Adrenal gland (tissue), 19 donors: ENCODE measurements at places on chromosomes 2 and 18. TPM values are rescaled to one million over a fixed set of nuclear protein-coding genes. Genes with fewer than 3 reads are reported as not detected.
A peak's percentile ranks its signal among the peaks of the same experiment; 100 is the strongest.

DNA sequence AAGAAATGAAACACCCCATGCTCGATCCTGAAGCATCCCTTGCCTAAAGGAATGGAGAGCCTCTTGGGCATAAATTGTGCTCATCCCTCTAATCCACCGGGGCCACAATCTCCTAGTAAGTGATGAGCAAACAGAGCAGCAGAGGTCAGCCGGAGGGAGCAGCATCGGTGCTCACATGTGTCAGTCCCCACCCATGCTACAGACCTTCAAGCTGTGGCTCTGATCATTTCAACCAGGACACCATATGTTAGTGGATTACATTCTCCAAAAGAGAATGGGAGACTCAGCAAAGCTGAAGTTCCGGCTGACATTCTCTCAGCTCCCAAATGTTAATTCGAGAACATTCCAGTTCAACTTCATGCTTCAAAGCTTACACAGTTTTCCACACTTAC, 75.6 kb downstream of the AAK1 start:
- H3K36me3 ChIP-seq: no peaks in the 10 kb centered on the region
- no peak overlapping the region for H3K4me3 ChIP-seq
- DNase-seq: no peak
- H3K27ac ChIP-seq: no peak overlapping the region
- no peaks in the 10 kb centered on the region for H3K27me3 ChIP-seq

DOK6 gene
- polyA plus RNA-seq: 0.79 TPM

SPEG gene
- polyA plus RNA-seq: 40.1 TPM

DNA sequence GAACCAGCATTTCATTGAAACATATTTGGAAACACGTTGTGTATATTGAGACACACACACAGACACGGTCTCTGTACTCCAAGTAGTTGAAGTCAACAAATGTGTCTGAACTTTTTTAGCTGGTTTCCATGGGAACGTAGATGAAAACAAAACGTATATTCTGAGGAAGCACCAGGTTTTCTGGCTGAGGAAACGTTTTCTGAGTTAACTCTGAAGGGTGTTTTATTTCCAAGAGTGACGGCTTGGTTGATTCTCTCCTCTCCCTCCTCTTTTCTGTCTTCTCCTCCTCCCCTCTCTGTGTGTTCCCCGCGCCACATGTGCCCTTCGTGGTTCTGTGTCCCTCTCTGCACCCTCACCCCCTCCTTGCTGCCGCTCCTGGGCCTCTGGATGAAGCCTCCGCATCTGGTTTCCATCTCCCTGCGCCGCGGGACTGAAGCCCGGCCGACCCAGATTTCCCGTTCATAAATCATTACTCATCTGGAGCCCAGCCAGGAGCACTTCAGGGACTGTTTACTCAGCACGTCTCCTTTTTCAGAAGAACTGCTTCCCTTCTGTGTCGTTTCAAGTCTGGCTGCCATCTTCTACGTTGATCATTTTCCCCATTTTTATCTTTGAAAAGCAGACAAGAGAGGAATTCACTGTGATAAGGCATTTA, 122.7 kb downstream of the COL6A3 start:
- H3K27me3 ChIP-seq: no peaks in the 10 kb centered on the region
- H3K27ac ChIP-seq: peak overlapping the region; percentile 64
- H3K4me3 ChIP-seq: no peak overlapping the region

DNA sequence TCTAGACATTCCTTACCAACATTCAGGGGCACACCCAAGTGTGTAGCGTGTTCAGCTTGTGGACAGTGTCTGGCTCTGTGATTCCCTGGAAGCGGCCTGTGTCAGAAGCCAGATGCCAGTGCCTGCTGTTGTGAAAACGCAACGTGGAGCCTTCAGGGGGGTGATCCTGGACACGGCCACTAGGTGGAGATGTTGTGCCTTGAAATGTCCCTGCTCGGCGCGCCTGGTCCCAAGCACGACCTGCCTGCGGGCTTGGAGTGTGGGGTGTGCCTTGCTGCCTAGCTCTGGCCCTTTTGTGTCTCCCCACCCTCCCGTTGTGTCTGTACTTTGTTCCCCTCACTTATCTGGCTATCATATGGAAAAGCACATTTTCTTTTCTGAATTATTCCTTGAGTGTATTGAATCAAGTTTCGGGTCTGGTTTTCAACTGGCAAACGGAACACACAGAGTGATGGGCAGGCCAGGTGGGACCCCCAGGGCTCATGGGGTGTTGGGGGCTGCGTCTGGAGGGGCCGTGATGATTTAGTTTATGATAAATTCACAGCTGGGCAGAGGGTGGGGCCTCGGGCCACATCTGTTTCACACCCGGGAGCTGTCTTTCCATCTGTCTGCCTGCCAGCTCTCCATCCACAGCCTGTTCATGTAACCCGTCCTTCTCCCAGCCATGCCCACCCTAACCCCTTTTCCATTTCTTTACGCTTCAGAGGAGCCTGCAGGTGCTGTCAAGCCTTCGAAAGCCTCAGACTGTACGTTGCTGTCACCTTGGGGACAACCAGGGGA, 95.5 kb downstream of the DYSF start:
- no peaks in the 10 kb centered on the region for H3K4me1 ChIP-seq
- H3K36me3 ChIP-seq: no peaks in the 10 kb centered on the region
- peak; percentile 75 for DNase-seq
- no peak overlapping the region for H3K27ac ChIP-seq
- no peak overlapping the region for H3K4me3 ChIP-seq

FKBP1B gene
- polyA plus RNA-seq: 7.0 TPM

TNFRSF11A gene
- polyA plus RNA-seq: 1.4 TPM

DNA sequence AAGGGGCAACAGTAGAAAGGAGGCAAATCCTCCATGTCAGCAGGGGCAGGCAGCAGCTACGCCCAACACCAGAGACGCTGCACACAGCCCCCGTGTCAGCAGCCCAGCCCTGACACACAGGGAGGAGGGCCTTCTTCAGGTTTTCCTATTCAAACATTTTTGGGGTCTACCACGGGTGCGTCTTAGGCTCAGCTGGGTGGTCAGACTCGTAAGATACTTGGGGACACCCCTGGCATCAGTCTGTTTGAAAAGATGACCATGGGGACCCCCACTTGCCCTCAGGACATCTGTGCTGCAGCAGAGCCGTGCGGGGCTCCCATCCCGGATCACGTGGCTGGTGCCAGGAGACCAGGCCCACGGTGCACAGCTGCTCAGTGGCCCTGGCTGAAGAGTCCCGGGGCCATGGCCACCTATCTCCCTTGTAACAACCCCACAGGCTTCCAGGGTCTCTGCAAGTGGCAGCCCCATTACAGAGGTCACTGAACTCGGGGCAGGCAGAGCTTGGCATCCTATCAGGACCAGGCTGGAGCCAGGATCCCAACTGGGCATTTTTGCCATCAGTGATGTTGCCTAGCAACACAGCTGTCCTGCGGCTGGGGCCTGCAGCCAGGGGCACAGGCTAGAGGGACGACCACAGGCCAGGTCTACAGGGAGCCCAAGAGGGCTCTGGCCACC, 82.5 kb downstream of the EDAR start:
- no peaks in the 10 kb centered on the region for H3K36me3 ChIP-seq
- H3K4me1 ChIP-seq: no peaks in the 10 kb centered on the region
- H3K27ac ChIP-seq: no peak overlapping the region

GRCh38 chr2:59077026-59077725, 836.1 kb upstream of the FANCL start:
- H3K27ac ChIP-seq: no peak overlapping the region
- H3K36me3 ChIP-seq: no peaks in the 10 kb centered on the region
- H3K27me3 ChIP-seq: no peaks in the 10 kb centered on the region

PRSS56 gene
- not detected for polyA plus RNA-seq

DNA sequence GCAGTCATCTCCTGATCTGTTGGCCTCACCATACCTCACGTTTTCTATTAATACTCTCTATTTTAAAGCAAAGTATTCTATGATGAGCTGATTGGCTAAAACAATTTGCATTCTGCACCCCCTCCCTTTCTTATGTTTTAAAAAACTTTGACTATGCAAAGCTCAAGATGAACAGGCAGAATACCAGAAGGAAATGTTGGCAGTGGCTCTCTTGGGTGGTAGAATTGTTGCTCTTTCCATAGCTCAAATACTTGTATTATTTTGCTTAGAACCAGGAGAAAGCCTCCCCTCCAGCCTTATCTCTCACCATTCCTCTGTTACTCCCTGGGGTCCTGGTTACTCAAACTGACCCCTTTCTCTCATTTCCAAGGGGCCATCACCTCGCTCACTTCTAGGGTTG, 14.4 kb downstream of the GPR45 start:
- no peak overlapping the region for H3K4me3 ChIP-seq
- peak overlapping the region; percentile 66 for H3K27ac ChIP-seq
- no peaks in the 10 kb centered on the region for H3K27me3 ChIP-seq
- no peak for DNase-seq

GRCh38 chr2:152394326-152394725, 59.4 kb downstream of the FMNL2 start:
- H3K27ac ChIP-seq: no peak overlapping the region
- H3K4me3 ChIP-seq: no peak overlapping the region
- no peak for DNase-seq
- no peaks in the 10 kb centered on the region for H3K27me3 ChIP-seq

GRCh38 chr2:187169864-187170263, 278.2 kb downstream of the CALCRL start:
- DNase-seq: no peak
- no peak overlapping the region for H3K27ac ChIP-seq
- H3K4me1 ChIP-seq: no peaks in the 10 kb centered on the region
- H3K36me3 ChIP-seq: no peaks in the 10 kb centered on the region
- H3K4me3 ChIP-seq: no peak overlapping the region

C1QL2 gene
- polyA plus RNA-seq: not detected

DNA sequence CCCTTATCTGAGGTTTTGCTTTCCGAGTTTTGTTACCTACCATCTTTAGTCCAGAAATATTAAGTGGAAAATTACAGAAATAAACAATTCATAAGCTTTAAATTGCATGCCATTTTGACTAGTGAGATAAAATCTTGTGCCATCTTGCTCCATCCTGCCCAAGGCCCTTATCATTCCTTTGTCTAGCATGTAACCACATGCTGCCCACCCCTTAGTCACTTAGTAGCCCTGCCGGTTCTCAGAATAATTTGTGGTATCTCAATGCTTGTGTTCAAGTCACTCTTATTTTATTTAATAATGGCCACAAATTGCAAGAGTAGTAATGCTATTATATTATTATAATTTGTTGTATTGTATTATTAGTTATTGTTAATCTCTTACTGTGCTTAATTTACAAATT, 36.8 kb upstream of the VPS54 start:
- no peaks in the 10 kb centered on the region for H3K4me1 ChIP-seq
- H3K36me3 ChIP-seq: no peaks in the 10 kb centered on the region
- H3K27ac ChIP-seq: no peak overlapping the region
- no peak for DNase-seq

NEU2 gene
- polyA plus RNA-seq: not detected

DNA sequence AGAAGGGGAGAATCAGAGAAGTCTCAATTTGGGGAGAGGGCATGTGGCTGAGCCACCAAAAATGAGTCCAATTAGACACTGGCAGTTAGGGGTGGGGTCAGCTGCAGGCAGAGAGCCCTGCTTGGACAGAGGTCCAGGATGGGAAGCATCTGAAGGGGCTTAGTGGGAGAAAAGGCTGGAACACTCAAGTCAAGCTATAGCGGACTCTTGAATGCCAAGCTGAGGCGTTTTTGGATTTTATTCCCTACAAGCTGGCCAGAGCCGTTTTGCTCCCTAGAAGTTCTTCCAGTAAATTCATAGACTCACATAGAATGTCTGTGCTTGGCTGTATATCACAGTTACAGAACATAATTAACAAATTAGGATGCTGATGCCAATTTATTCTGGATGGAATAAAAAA, 172.8 kb downstream of the ACOXL start:
- H3K4me3 ChIP-seq: no peak overlapping the region
- no peak overlapping the region for H3K27ac ChIP-seq
- no peak for DNase-seq
- no peaks in the 10 kb centered on the region for H3K4me1 ChIP-seq
- no peaks in the 10 kb centered on the region for H3K27me3 ChIP-seq

DNA sequence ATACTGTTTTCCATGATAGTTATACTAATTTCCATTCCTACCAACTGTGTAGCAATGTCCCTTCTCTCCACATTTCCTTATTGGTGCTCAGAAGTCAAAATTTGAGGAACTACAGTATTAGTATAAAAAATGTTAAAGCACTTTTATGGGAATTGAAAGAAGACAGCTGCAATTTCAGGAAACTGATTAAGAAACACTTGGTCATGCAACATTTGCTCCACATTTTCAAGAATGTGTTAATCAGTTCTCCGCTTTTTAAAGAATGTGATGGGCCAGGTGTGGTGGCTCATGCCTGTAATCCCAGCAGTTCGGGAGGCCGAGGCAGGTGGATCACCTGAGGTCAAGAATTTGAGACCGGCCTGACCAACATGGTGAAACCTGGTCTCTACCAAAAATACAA, 33.6 kb upstream of the MGAT4A start:
- H3K4me3 ChIP-seq: no peak overlapping the region
- no peaks in the 10 kb centered on the region for H3K4me1 ChIP-seq
- no peaks in the 10 kb centered on the region for H3K27me3 ChIP-seq
- H3K27ac ChIP-seq: peak overlapping the region; percentile 78
- no peaks in the 10 kb centered on the region for H3K36me3 ChIP-seq

DNA sequence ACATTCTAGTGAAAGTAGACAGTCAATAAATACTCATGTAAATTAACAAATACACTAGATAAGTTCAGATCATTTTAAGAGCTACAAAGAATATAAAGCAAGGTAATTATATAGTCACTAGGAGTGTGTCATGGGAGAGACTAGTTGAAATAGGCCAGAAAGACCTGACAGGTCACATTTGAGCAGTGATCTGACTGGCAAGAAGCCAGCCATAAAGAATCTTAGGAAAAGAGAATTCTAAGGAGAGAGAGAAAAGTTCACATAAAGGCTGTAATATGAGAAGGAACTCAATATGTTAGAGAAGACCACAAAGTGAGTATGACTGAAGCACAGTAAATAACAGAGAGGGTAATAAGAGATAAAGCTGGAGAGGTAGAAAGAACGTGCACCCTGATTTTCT, 31.2 kb downstream of the VSNL1 start:
- no peaks in the 10 kb centered on the region for H3K4me1 ChIP-seq
- no peak overlapping the region for H3K4me3 ChIP-seq
- DNase-seq: no peak
- no peaks in the 10 kb centered on the region for H3K27me3 ChIP-seq

- peaks cover 19% of the 10 kb centered on the region for H3K4me1 ChIP-seq
- H3K27me3 ChIP-seq: no peaks in the 10 kb centered on the region
- H3K36me3 ChIP-seq: no peaks in the 10 kb centered on the region
These were observed 53.6 kb downstream of the PKDCC start for GRCh38 chr2:42101206-42102023.

GRCh38 chr18:9619990-9620389, 5.6 kb upstream of the PPP4R1 start:
- no peak for DNase-seq
- no peak overlapping the region for H3K27ac ChIP-seq
- no peak overlapping the region for H3K4me3 ChIP-seq
- peaks cover 8% of the 10 kb centered on the region for H3K4me1 ChIP-seq
- no peaks in the 10 kb centered on the region for H3K36me3 ChIP-seq
- H3K27me3 ChIP-seq: no peaks in the 10 kb centered on the region

GRCh38 chr2:162915858-162916257, 77.3 kb upstream of the KCNH7 start:
- no peaks in the 10 kb centered on the region for H3K27me3 ChIP-seq
- H3K27ac ChIP-seq: no peak overlapping the region
- DNase-seq: no peak
- H3K36me3 ChIP-seq: no peaks in the 10 kb centered on the region
- no peak overlapping the region for H3K4me3 ChIP-seq

- no peaks in the 10 kb centered on the region for H3K36me3 ChIP-seq
- no peaks in the 10 kb centered on the region for H3K4me1 ChIP-seq
- no peak for DNase-seq
- no peaks in the 10 kb centered on the region for H3K27me3 ChIP-seq
- H3K27ac ChIP-seq: no peak overlapping the region
These were observed 140.3 kb upstream of the DDX18 start for GRCh38 chr2:117674172-117674571.
